ENCODE measurements at places on chromosomes 7 and 10.

DNA sequence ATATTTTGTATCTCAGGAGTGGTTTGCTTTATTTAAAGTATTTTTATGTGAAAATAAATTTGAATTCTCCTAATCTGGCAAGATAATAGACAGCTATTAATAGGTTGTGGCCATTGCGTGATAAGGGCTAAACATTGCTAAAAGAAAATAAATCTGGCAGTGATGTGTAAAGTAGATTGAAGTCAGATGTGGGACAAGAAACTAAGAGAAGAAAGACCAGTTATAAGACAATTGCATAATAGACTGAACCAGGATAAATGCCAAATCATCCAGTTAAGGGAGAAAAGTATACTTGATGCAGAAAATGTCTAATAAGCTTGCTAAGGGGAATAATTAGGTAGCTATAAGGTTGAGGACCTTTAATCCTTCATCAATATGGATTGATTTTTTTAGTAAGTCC, 197.5 kb upstream of the CSTF2T start:
- DNase-seq, result no peak

DNA sequence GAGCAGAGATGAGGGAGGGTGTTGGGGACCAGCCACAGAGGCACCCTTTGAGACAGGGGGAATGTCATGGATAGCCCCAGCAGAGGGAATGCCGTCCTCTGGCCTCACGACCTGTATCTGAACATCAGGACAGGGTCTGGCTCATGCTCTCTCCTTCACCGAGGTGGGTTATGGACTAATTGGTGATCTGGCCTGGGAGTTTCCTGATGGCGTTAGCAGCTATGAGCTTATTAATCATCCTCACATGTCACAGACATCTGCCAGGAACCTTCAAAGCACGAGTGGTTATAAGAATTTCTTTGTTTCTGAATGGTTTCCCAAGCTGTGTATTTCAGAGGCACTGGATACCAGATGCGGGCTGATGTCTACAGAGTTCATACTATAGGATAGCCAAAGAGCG, 6.9 kb downstream of the CPA4 start:
- DNase-seq, result no peak

DNA sequence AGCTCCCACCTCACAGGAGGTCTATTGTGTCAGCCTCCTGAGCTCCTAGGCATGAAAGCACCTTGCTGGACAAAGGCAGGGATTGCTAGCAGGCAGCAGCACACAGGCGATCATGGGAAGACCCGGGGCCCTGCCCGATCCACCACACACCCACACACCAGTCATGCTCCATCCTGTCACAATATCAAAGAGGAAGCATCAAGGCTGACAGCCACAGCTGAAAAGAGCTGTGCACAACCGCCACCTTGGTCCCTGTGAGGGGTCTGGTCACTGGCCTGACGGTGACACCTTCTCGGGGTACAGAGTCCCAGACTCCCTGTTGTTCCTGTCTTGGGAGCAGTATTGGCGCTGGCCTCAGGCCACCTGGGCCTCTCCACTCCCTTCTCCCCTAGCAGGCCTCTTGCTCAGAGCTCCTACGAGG, 89.7 kb upstream of the RET start:
- DNase-seq, result no peak

GRCh38 chr10:4190876-4191275, 405.9 kb upstream of the KLF6 start:
- DNase-seq, result no peak

DNA sequence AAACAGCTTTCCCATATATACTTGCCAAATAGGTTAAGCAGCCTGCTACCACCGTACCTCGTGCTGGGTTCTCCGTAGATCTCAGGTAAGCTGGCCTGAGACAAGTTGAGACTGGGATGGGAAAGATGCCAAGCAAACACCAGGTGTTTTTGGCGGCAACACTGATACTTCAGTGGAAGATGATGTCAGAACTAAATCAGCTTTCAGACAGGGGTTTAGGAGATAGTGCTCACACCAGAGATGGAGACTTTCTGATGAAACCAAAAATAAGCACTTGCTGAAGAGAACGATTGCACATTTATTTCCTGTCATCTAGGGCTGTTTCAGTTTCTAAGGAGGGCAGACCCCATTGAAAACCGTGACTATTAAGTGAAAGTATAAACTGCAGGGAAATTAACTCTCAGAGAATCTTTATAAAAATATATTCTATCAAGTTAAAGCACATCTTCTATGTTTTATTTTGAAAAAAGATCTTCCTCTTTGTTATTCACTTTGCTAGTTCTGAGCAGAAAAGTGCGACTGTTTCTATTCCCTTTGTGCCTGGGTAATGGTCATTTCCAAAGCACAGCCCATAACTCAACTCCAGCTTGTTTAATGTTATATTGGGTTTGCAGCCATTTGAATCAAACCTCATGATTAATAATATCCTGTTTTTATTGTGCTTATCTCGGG, 149.9 kb downstream of the CPED1 start:
- DNase-seq, result no peak

GRCh38 chr7:151393031-151393977, 16.5 kb downstream of the WDR86 start:
- no peak for DNase-seq
